ENCODE measurements at places on chromosomes 12 and 14.

DNA sequence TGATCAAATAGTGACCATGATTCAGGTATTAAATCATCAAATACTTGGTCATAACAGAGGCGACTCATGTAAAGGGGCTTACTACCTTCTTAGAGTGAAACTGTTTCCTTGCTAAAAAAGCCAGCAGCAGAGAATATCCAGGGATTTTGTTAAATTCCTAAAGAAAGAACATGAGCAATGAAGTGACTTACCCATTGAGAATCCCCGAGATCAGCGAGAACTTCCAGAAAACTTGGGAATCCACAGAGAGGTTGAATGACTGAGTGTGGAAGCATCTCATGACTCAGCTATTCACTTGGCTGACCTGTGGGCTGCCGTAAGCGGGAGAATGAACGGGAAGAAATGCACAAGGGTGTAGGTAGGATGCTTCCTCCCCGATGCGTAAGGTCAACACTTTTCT, 85.3 kb upstream of the KCNA1 start:
- no peak for DNase-seq

DNA sequence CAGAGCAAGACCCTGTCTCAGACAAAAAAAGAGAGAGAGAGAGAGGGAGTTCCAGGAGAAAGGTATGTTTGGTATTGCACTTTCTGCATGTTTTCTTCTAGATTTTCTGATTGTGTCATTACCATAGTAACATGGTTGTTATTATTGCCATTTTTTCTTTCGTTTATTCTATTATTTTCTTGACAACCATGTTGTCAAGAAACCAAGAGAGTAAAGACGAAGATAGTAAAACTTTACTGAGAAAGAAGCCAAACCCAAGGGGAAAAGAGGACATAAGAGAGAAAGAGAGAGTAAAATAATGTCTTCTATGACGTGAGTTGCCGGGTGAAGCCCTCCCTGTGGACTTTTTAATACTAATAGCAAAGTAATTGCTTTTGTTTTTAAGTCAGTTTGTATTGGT, 1186.0 kb upstream of the SEL1L start:
- DNase-seq: no peak

- DNase-seq: peak; percentile 18
Observed at GRCh38 chr12:114982760-114983159, 298.8 kb upstream of the TBX3 start.

DNA sequence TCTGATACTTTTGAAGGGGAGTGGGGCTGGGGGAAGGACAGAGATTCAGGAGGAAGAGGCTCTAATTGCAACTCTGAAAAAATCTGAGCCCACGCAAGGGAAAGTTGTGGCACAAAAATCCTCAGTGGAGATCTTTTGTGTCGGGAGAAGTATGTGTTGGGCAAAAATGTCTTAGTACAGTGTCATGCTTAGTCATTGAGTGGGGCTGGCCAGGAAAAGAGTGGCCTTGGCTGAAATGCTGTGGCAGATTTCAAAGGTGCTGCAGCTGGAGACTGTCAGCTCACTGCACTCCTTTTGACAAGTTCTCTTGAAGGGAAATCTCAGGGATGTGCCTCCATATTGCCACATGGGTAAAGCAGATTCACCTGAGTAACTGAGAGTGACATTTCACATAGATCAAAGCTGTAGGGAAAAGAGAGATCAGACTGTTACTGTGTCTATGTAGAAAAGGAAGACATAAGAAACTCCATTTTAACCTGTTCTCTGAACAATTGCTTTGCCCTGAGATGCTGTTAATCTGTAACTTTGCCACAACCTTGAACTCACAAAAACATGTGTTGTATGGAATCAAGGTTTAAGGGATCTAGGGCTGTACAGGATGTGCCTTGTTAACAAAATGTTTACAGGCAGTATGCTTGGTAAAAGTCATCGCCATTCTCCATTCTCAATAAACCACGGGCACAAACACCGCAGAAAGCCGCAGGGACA, 36.0 kb upstream of the GLIPR1 start:
- no peak for DNase-seq
